ENCODE measurements at places on chromosomes 2 and 18.

DNA sequence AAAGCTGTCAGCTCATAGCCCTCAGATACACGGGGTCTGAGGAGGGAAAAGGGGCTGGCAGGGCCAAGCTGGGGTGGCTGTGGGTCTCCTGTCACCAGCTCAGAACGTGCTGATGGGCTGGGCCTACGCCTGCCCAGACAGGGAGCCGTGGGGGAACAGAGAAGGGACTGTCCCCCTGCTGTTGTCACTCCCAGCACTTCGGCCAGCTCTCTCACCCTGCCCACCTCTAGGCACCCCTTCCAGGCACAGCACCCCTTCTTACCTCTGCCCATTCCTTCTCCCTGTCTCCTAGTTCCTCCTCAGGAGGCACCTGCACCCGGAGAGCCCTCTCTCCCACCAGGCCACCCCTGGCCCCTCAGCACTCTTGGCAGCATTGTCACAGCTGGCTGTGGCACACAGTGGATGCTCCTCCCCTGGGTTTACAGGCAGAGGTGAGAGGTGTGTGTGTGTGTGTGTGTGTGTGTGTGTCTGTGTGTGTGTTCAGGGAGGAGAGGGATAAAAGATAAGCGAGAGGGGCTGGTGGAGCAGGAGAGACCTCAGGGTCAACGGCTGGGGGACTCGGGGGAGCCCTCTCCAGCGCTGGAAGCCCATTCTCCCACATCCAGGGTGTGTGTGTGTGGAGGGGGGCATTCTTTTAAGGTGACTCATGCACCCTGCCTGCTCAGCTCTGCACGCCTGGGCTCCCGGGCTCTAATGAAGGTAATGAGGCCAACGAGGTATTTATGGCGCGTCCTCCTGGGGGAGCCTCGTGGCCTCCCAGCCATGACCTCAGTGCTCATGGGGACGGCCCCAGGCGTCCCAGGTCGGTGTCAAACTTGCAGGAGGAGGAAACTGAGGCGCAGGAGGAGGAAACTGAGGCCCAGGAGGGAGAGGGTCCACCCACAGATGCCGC lies 66.1 kb upstream of the SMAD7 start:
- no peak for DNase-seq

DNA sequence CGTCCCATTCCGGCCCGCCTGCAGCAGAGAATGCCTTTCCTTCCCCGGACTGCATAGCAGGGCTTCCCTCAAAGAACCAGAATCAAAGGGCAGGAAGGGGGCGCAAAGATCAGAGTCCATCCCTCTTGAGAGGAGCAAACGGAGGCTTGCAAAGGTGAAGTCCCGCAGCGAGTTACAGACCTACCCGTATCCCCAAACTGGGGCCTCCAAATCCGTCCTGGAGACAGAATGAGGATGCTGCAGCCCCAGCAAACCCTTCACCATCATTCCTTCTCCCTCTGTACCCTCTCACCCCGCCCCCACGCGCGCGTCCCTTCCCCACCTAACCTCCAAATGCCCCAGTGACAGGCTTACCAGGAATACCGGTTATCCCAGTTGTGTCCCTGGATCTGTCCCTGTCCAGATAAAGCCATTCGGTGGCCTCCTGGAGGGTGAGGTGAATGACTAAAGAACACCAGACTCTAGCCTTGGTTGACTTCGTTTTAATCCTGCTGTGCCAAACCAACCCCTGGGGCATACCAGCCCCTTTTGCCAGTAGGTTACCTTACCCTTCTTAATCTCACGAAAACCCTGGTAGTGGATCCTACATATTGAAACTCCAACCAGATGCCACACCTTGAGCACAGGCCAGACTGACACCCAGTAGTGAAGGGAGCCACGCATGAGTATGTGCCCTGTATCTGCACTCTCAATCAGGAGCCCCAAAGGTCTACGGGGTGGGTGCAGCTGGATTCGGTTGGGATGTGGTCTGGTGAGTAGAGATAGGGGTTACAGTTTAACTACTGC lies 961 bp upstream of the SLC40A1 start:
- peak; percentile 60 for DNase-seq

DNA sequence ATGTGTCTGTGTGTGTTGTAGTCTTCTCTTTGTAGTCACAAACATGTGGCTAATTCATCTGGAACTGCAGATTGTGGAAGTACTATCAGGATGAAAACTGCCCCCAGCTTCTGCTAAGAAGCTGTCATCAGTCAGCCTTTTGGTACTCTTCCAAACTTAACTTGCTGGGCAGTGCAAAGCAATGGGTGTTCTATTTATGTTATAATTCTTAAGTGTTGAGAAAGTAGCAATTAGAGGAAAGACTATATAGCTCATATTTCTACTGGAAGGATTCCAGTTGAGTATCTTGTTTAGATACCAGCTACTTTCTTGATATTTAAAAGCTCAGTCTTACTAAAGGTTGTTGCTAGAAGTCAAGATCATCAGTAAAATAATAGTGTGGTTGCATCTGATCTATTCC lies 52.1 kb downstream of the SLC38A11 start:
- DNase-seq, result no peak

DNA sequence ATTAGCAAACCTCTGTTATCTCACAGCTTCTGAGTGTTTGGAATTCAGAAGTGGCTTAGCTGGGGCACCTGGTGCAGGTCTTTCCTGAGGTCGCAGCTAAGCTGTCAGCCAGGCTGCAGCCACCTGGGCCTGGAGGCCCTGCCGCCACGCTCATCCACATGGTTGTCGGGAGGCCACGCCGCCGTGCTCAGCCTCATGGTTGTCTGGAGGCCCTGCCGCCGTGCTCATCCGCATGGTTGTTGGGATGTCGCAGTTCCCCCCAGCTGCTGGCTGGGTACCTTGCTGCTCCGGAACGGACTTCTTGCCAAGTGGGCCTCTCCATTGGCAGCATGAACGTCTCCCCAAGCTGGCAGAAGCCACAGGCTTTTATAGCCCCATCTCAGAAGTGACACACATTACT lies 24.3 kb upstream of the MPPE1 start:
- no peak for DNase-seq

GRCh38 chr2:11945139-11946126 lies 199.0 kb downstream of the LPIN1 start:
- DNase-seq, result no peak

All from NCI-H1417 (cell line).